Hindlimb muscle (tissue), 1 donor: ENCODE measurements at places on chromosomes 6 and 20.

DNA sequence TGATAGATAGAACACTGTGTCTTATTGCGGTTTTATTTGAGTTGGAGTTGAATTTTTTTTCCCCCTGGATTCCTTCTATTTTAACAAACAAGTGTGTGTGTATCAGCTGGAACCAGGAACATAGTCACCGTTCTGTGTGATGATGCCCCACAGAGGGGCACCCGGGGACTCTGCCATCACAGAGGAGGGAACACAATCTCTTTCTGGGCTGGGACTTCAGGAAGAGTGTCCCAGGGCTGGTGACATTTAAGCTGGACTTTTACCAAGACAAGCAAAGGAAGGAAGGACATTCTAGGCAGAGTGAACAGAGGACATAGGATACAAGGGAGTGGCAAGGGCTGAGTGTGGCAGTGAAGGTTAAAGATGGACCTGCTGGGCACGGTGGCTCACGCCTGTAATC, 33.2 kb downstream of the TAF8 start:
- DNase-seq = no peak

DNA sequence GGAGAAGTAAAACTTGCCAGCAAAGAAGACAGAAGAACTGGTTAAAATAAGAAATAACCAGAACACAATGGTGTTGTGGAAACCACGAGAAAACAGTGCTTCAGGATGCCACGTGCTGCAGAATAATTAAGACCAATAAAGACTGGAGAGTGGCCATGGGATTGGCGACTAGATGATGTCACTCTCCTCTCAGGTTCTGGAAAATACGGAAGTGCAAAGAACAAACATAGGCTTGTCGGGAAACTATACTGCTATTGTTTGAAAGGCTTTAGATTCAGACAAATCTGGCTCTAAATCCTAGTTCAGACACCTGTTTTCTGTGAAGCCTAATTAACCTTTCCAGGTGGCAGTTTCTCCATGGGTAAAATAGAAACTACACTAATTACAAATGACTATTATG, 138.4 kb upstream of the STXBP5 start:
- DNase-seq = no peak

DNA sequence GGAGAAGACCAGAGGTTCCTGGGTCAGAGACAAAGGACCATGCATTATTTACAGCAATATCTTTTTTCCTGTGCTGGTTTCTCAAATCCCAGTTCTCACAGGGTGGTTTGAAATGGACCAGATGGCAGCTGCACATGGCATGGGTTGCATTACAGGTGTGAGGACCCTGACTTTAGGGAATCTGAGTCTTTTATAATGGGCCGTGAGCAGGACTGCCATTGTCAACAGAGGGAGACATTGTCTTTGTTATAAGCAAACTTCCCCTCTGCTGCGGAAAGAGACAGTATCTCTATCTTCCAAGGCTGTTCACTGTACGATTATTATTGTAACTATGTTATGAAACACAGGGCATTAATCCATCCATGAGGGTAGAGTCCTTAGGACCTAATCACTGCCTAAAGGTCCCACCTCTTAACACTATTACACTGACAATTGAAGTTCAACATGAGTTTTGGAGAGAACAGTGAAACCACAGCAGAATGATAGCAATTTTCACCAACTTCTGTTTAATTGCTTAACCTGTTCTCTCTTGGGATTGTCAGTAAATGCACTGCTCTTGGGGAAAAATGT, 156.1 kb upstream of the AGPAT4 start:
- no peak for DNase-seq

- DNase-seq = no peak
These were observed 304.3 kb upstream of the SUPT3H start for GRCh38 chr6:45681860-45682511.

GRCh38 chr6:5665173-5665572, 341.6 kb downstream of the NRN1 start:
- DNase-seq = no peak

DNA sequence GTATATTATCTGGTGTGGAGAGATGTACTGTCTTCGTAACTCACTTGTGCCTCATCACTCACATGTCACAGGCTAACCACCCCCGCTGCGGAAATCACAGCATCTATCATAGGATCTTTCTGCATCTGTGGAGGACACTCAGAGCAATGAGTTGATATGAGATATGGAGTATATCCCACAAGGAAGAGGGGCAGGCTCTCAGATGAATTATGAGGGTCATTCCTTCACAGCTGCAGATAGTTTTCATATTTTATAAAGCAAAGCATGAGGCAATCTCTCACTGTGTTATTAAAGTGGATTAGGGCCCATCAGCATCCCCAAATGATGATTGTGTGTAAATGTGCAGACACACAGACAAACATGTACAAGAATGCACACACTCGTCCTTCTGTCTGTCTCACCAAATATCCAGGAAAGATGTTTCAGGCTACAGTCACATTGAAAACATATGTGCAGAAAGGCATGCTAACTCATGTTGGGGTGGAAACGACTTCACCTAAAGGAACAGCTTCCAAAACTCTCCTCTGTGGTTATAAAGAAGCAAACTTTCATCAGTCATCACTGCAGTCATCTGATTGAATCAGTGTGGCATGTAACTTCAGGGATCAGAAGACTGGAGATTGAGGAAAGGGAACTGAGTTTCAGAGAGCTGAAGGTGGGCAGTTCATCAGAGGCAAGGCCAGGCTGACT, 164.7 kb downstream of the FOXC1 start:
- no peak for DNase-seq

GRCh38 chr6:61989616-61990015, 296.4 kb downstream of the KHDRBS2 start:
- no peak for DNase-seq

DNA sequence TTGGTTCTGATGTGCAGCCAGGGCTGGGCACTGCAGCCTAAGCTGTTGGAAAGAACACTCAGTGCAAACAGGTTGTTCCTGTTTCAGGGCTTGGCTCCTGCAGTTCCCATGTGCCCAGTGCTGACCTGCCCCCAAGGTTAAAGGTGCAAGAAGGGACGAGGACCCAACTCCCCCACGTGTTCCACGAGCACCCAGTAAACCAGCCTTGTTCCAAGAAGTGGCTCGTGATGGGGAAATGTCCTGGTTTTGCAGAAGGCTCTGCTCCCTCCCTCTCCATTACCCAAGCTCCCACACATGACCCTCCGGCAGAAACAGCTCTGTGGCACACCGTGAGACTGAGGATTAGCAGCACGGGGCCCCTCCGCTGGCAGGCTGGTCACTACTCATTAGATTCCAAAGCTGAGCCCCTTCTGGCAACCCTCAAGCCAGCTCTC, 9.4 kb downstream of the ACSS1 start:
- DNase-seq = no peak

DNA sequence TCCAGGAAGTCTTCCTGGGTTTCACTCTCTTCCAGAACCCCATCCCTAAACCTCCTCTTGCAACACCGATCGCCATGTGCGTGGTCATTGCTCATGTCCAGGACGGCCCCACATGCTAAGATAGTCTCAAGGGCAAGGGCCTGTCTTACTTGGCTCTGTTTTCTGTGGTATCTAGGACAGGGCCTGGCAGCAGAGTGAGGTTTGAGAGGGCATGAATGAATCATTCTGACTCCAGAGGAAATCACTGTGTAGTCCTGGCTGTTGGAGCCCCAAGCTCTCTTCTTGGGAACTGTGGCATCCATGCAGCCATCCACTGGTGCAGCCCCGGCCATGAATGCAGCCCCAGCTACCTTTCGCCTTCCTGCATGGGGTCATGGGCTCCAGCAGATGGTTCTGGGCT, 12.4 kb downstream of the SIRPA start:
- no peak for DNase-seq

DNA sequence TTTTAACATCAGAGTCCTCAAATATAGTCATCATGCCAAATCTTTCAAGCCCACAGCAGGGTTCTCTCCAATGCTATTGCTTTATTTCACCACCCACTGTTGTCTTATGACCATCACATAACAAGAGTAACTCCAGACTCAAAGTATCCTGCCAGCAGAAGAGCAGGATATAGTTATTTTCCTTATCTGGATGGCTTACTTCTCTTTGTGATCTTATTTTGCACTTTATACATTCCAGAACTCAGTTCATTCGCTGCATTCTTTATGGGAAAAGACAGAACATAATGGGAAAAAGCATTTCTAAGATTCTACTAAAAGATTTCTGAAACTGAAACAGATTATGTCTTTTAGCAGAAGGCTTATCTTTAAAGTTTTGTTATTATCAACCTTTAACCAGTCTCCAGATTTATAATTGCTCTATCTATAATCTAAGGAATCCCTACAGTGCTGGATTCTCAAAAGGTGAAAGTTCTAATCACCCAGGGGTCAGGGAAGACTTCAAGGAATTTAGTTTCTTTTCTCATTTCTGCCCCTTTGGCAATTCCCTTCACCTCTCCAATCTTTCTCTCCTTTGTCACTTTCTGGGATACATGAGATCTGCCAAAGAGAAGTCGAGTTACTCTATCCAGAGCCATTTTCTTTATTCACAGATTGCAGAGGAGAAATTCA, 190.4 kb downstream of the TPBG start:
- no peak for DNase-seq

DNA sequence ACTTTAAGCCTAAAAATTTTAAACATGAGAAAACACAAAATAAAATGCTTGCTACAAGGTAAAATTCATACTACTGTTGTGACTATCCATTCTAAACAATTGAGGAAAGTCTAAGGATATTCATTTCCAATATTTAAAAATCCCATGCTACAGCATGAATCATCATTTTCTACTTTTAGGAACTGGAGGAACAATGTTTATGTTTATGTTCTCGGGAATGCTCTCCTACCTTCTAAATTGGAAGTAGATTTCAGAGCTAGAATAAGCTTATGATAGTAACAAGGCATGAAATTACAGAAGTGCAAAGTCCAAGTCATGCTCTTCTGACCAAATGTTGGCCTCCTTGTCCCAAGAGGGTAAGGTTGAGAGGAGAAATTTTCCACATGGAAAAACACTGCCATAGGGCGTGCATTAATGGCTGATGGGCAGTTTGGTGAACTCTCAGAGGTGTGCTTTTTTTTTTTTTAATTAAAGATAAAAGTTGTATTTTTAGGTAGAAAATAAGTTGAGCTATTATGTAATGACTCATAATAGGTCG, 6.0 kb upstream of the MYLK4 start:
- DNase-seq = no peak

DNA sequence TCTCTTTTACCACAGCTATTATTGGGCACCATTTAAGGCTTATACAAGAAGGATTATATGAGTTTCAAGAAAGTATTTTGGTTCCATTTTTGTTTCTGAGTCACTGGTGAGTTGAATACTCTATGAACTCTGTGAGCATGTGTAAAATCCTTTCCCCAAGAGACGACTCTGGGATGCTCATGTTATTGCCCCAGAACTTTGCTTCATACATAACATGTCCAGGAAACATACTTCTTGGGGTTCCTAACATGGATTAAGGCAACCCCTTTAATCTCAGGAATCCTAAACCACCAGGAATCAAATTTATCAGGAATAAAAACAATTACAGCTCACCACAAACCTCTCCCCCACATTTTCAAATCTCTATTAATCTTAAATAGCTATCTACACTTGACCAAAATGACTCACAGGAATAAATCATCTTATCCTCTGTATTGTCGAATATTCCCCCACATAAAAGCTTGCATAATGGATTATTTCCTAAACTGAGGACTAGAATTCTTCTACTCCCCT, 117.5 kb upstream of the COL21A1 start:
- no peak for DNase-seq

DNA sequence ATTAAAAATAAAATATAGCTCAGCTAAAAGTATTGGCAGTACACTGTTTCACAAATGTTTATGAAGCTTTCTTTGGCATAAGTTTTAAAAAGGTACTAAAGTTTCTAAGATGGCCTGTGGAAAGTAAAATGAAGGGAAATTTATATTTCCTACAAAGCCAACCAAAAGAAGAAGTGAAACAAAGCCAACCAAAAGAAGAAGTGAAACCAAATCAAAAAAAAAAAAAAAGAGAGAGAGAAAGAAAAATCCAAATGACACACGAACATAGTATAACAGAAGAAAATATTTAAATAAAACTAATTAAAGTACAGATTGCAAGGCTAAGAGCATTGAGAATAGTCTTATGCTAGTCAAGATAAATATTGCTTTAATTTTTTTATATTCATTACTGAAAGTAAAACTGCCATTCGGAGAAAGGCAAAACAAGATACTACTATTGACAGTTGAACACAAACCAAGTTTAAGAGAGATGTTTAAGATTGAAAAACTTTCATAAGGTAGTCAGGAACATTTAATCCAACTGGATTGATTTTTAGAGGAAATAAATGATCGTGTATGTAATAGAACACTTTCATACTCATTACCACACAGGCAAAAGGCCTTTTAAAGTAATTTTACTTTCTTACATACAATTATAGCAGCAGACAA, 12.8 kb upstream of the KHDRBS2 start:
- no peak for DNase-seq

- DNase-seq = no peak
These were observed 67.7 kb downstream of the SLC16A10 start for GRCh38 chr6:111154981-111155380.

- DNase-seq = no peak
These were observed 188.4 kb downstream of the DHX35 start for GRCh38 chr20:39150501-39150900.

GRCh38 chr20:48984575-48985219, 61.4 kb upstream of the CSE1L start:
- no peak for DNase-seq

GRCh38 chr20:35306931-35307517, 14.8 kb upstream of the FAM83C start:
- DNase-seq = no peak
